ENCODE measurements at places on chromosomes 3 and 15.
A peak's percentile ranks its signal among the peaks of the same experiment; 100 is the strongest.

DNA sequence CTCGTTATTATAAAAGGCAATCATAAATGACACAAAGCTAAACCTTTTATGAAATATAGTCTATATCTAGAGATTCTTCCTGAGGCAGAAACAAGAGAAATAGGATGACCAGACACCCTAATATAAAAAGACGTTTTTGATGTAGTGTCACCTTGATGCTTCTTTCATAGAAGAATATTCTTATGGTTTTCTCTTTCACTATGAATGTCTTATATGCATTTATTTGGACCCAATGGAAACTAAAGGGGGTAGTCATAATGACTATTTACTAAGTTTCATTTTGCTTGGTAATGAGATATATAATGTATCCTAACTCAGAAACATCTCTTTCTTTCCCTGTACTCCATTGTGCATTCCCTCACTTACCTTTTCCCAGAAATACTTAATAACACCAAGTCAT lies 393.9 kb downstream of the RAP2B start:
- no peak for DNase-seq

DNA sequence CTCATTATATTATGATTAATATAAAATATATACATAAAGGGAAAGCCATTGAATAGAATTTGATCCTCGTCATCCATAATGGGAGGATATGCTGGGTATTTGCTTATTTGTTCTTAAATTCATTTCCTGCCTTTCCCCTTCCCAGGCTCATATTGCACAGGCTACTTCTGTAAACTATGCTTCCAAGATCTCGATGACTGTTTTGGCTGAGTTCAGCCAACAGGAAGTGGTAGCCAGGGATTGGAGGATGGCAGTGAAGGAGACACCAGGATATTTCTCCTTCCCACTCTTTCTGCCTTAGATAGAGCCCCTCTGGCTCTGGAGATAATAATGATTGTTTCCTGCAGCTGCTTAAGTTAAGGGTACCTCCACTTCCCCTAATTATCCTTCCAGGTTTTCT lies 44.3 kb upstream of the DYNC1LI1 start:
- DNase-seq = peak; percentile 29

- DNase-seq = peak; percentile 28
Observed at GRCh38 chr3:195260280-195260905, 10.6 kb downstream of the XXYLT1 start.

GRCh38 chr3:162334537-162334936 lies 837.9 kb downstream of the OTOL1 start:
- DNase-seq = no peak

- DNase-seq = no peak
Observed at GRCh38 chr3:99931059-99931458, 113.4 kb downstream of the CMSS1 start.

DNA sequence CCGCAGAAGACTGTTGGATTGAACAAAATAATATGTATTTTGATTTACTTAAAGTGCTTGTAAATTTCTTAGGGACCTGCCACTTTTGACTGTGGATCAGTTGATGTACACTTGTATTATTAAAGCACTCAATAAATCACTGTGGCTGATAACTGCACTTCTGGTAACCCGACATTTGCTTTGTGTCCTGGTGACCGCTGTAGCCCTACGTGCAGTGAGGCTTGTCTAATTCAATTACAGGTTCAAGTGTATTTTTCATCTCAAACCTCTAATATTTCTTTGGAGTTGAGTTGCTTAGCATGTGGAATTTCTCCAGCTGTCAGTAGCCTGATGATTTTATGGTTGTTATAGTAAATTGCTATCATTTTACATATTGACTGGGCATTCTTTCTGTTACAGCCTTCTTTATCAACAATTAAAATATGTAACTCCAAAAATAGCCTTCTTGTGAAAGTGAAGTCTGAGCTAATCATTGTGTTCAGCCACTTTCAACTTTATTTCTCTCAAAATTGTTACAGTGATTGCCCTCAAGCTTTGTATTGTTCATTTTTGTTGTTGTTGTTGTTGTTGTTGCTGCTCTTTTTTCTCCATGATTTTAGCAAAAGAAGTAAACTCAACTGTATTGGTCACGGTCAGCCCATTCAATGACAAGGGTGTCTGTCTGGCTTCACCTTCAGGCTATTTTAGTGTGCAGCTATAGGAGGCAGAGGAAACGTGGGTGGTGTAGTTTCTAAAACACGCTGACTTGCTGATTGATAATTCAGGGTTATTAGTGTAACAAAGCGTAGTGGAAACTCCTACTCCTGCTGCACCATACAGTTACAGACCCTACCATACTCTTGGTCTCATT lies 215.1 kb upstream of the UBE2E1 start:
- DNase-seq = no peak

DNA sequence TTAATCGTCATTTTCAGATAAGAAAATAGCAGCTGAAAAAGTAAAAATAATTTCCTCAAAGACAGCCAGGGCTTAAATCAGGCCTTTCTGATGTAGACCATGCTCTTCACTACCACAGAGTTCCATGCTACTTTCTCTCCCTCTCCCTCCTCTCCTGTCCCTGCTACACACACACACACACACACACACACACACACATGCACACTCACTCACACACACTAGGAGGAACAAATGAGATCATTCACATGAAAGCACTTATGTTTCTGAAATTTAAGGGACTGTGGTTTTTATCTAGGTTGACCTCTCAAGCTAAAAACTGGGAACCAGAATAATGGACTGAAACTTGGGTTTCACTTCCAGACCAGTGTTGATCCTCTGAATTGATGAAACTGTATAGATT lies 4.1 kb upstream of the PSMA4 start:
- no peak for DNase-seq

DNA sequence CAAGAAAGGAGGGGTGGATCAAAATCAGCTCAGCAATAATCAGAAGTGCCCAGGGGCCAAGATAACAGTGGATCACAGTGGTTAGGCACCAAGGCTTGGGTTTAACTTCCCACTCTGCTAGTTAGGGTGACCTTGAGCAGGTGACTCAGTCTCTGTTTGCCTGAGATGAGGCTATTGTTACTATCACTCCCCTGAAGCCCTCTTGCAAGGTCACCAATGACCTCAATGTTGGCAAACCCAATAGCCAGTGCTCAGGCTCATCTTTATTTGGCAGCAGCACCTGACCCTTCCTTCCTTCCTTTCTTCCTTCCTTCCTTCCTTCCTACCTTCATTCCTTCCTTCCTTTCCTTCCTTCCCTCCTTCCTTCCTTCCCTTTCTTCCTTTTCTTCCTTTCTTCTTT lies 102.4 kb upstream of the HACD2 start:
- no peak for DNase-seq

- DNase-seq = no peak
Observed at GRCh38 chr3:59535791-59536221, 486.0 kb upstream of the CFAP20DC start.

DNA sequence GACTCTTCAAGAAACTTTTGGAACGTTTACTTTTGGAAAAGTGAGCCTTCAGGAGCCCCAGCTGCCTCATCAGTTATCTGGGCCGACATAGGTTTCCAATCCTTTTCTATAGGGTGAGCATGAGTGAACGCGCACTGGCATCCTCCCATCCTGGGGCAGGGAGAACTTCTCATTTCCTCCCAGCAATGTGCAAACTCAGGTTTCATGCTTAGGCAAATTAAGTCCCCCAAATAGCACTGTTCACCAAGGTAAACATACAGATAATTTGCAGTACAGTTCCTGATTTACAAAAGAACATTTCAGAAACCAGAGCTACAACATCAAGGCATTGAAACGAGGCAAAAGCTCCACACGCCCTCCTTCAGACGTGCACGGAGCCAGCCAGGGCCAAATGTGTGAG lies 333.5 kb upstream of the NR2E3 start:
- DNase-seq = no peak

- no peak for DNase-seq
Observed at GRCh38 chr15:79516155-79516554, 84.0 kb downstream of the MINAR1 start.

GRCh38 chr3:186640473-186640818 lies 247 bp downstream of the FETUB start:
- no peak for DNase-seq

DNA sequence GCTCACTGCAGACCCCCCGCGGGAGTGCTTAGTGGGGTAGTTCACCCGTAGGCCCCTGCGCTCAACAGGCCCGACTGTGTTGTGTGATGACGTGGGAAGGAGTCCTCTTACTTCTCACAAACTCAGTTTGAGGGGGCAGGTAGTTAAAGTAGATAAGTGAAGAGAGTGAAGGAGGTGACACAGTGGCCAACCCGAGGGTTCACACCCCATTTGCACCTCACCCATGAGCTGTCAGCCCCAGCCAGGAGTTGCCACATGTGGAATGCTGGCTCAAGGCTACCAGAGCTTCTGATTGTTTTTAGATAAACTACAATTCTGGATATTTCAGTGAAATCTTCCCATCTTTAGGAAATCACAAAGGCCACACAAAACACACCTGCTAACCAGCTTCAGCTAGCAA lies 64.1 kb upstream of the ABHD17C start:
- no peak for DNase-seq

- no peak for DNase-seq
Observed at GRCh38 chr3:172750069-172750367, 508 bp upstream of the ECT2 start.

- no peak for DNase-seq
Observed at GRCh38 chr3:194775266-194775665, 89.6 kb downstream of the FAM43A start.

GRCh38 chr3:178003756-178004155 lies 532.5 kb upstream of the KCNMB2 start:
- no peak for DNase-seq

DNA sequence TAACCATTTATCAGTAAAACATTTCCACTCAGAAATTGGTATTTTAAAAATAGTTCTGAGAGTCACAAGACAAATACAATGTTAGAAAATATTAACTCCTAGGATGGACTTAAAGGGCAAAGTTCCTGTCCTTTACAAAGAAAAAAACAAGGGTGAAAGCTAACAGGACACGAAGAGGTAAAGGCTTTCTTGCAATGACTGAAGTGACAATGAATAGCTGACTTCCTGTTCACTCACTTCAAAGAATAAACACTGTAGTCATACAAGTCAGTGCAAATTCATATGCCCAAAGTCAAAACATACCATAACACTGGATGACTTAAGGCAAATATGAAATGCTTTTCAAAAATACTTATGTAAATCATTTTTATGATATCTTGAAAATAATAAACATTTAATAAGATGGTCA lies 1389.8 kb upstream of the ALCAM start:
- DNase-seq = no peak
